ENCODE measurements at places on chromosomes 13 and 19.

- no peak for DNase-seq
Observed at GRCh38 chr19:17069193-17069592, 6.1 kb downstream of the HAUS8 start.

GRCh38 chr19:46730187-46730586, 13.3 kb upstream of the PRKD2 start:
- DNase-seq = no peak

DNA sequence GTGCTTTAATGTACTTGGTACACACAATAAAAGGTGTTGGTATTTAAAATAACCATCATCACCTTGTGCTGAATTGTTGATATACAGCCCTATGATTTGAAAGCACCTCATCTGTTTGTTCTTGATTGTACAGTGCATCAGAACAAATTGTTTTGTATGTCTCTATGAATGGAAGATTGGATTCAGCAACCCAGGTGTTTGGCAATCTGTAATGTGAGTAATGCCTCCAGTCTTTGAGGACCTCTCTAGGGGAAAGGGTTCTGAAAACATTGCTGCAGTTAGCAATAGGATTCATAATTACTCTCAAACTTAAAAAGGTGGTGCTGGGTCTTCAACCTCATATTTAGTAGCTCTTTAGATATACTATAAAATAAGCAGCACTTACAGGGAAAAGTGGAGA, 341.8 kb downstream of the OXGR1 start:
- DNase-seq = no peak

DNA sequence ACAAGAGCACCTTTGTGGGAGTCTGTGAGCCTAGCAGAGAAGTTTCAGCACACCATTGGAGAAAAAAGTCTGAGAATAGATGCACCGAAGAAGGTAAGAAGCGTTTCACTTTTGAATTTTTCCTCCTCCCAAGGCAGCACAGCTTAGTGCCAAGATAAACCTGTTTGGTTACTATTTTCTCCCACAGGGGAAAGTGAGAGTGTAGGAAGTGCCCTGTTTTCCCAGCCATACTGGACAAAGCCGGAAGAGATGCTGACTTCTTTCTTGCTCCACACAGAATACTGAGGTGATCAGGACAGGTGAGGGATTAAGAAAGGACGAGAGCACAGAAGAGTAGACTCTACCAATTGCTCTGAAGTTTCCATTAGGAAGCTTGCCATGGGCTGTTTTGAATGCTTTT, 1011.0 kb upstream of the MIR17HG start:
- no peak for DNase-seq

DNA sequence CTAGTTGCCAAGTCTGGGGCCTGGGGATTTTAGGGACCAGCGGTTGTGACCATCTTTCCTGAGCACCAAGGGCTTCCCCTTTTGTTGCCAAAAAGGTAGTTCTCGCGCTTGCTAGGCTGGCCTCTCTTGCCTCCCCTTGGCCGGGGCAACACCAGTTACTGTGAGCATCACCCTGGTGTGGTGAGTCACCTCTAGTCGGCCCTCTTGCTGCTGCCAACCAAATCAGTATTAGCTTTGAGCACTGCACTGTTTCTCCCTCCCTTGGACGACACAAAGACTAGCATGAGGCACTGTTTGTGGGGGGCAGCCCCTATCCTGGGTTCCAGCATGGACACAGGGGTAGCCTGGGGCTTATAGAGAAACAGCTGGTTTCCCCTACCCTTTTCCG, 6.9 kb downstream of the SYDE1 start:
- DNase-seq = no peak

DNA sequence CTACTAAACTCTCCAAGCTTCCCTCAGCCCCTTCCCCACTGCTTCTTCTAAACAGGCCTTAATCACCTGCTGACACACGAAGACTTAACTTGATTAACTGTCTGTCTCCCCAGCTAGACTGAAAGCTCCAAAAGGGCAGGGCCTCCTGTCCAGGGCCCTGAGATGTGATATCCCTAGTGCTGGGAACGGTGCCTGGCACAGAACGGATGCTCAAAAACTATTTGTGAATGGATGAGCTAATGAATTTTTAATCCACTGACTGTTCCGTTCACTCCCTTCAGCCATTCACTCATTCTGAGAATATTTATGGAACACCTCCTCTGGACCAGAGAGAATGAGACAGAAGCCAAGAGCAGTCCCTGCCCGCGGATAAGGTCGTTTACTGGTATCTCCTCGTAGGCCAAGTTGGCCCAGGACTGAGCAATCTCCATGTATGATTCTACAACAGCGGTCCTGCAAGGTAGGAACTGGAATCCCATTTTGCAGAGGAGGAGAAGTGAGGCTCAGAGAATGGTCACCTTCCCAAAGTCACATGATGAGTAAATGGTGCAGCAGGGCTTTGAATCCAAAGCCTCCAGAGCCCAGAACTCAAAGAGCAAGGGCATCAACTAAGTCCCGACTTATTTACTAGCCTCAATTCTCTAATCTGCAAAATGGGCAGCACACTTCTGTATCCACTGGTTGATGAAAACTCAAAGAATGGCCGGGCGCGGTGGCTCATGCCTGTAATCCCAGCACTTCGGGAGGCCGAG, 3.4 kb downstream of the DMWD start:
- DNase-seq = no peak

GRCh38 chr13:73677048-73677601, 457.1 kb downstream of the KLF12 start:
- DNase-seq = no peak

GRCh38 chr19:57118848-57119247, 937 bp upstream of the USP29 start:
- DNase-seq = no peak

DNA sequence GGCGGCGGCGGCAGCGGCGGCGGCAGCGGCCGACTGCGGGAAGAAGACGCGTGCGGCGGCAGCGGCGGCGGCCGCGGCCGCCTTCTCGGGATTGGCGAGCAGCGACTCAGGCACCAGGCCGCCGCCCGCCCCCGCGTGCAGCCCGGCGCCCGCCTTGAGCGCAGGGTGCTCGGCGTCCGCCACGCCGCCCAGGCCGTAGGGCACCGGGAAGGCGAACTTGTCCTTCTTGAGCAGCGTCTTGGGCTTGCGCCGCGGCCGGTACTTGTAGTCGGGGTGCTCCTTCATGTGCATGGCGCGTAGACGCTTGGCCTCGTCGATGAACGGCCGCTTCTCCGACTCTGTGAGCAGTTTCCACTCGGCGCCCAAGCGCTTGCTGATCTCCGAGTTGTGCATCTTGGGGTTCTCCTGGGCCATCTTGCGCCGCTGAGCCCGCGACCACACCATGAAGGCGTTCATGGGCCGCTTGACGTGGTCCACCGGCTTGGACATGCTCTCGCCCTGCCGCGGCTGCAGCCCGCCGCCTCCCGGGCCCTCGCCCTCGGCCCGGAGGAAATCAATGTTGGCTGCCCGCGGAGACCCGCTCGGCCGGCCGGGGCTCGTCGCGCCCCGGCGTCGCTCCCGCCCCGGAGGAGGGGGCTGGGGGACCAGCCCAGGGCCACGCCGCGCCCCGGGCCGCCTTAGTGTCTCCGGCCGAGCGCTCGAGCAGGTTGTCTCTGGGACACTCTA, 621 bp downstream of the SOX21 start:
- no peak for DNase-seq

DNA sequence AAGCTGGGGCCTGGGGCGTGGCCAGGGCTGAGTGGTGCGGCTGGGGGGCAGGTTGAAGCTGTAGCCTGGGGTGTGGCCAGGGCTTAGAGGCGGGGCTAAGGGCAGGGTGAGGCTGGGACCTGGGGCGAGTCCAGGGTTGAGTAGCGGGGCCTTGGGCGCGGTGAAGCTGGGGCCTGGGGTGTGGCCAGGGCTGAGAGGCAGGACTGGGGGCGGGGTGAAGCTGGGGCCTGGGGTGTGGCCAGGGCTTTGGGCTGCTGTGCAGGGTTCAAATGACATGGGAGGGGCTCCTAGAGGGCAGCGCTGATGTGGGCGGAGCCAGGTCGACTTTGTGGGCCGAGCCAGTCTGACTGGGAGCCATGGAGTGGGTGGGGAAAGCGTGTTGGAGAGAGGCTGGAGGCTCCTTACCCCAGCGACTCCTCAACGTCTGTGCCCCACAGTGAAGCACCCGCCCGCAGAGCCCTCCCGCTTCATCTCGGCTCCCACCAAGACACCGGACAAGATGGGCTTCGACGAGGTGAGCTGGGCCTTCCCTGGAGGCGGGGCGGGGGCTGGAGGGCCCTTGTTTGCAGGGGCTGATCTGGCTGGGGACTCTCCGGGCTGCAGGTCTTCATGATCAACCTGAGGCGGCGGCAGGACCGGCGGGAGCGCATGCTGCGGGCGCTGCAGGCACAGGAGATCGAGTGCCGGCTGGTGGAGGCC, 21.5 kb downstream of the COLGALT1 start:
- DNase-seq = no peak

DNA sequence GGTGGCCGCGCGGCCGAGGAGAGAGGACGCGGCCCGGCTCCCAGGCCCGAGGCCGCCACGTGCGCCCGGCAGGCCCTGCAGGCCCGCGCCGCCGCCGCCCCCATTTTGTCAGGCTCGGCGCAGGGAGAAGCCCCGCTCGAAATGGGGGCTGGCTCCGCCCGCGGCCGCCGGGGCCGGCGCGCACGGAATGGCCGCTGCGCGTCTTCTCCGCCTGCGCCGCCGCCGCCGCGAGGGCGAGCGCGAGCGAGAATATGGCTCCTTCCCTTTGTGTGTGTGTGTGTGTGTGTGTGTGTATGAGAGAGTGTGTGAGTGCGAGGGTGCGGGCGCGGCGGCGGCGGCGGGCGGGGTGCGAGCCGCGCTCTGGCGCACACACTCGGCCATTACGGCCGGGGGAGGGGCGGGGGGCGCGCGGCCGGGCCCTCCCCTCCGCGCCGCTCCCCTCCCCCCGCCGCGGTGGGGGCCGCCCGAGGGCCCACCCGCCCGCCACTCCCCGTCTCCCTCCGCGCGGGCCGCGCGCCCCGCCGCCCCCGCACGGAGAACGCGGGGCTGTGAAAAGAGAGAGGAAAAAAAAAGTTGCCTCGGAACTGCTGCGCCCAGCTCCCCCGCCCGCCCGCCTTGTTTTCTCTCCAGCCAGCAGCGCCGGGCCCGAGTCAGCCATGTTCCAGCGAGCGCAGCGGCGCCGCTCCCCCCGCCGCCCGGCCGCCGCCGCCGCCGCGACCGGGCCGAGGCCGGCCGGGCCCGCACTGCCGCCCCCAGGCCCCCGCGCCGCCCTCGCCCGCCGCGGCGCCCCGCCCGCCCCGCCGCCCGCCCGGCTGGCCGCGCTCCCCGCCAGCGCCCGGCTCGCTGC, 1.0 kb downstream of the HMGB1 start:
- peak; percentile 76 for DNase-seq

- no peak for DNase-seq
Observed at GRCh38 chr19:39145180-39145953, 19.8 kb downstream of the PAK4 start.

GRCh38 chr19:15815306-15815705, at the start of gene OR10H1:
TSS of gene OR10H1 (minus strand) at chr19:15815664. CDS start at chr19:15808037, 7,627 bp downstream.
- no peak for DNase-seq

GRCh38 chr19:16541526-16542044, 652 bp downstream of the CHERP start:
- DNase-seq = peak; percentile 15

DNA sequence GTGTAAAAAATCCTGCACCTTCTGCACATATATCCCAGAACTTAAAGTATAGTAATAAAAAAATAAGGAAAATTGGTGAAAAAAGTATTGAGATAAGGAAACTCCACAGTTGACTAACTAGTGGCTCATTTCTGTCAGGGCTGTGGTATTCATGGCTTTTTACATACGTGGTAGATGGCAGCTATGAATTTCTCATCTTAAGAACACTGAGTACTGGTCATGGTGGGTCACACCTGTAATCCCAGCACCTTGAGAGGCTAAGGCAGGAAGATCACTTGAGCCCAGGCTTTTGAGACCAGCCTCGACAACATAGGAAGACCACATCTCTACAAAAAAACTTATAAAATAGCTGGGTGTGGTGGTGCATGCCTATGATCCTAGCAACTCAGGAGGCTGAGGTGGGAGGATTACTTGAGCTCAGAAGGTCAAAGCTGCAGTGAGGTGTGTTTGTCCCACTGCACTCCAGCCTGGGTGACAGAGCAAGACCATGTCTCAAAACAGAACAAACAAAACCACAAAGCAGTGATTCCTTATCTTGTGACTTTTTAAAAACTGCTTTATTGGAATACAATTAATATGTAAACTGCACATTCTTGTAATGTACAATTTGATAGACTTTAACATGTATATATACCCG, 16.8 kb downstream of the SLAIN1 start:
- DNase-seq = no peak

- DNase-seq = no peak
Observed at GRCh38 chr13:48695776-48696175, 42.0 kb downstream of the CYSLTR2 start.

DNA sequence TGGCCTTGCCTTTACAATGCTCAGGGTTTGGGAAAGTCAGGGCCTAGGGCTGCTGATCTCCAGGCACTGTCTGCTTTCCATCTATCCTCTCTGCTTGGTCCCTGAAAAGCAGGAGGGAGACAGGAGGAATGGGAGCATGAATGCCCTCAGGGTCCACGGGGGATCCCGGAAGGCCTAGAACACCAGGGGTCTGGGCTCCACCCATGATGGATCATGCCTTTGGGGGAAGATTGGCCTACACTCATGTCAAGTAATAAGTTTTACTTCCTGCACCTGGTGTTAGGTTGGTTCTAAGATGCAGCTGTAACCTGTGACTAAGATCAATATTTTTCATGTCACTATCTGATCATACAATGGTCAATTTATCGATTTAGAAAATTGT, 118.3 kb upstream of the GJB6 start:
- DNase-seq = no peak

DNA sequence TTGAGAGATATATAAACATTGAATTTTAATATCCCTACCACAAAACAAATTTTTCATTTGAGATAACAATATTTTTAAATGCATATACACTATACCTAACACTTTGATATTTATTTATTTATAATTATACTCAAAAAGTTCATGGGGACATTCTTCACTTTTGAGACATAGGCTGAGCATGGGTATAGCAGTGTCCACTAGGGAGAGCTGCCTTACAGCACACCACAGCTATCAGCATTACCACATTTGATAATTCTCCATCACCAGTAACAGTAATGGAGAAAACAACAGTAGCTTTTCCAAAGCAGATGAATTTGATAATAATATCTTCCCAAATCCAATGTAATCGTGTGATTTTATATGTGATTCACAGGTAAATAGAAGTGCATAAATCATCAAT, 626.1 kb downstream of the DACH1 start:
- no peak for DNase-seq

GRCh38 chr19:4707322-4707721, 16.3 kb downstream of the DPP9 start:
- DNase-seq = no peak

DNA sequence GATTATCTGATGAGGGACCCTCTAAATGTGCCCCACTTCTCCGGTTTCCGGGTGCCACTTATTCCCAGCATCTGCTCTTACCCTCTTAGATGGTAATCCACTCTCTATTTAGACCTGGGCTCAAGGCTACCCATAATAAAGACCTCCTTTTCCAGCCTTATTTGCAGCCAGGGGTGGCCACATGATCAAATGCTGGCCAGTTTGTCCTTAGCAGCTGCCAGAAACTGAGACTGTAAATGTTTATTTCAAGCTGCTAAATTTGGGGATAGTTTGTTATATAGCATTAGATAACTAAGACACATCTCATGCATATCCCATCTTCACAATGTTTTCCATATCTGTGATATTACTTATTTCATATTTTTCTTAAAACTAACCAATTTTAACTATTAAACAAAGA, 10.1 kb downstream of the THAP8 start:
- no peak for DNase-seq

- DNase-seq = no peak
Observed at GRCh38 chr19:472005-472858, 11.4 kb upstream of the SHC2 start.

- no peak for DNase-seq
Observed at GRCh38 chr19:46387713-46388130, 25.6 kb downstream of the CCDC8 start.

Data from central memory CD4-positive, alpha-beta T cell (primary cell).